Psoas muscle (tissue), 8 donors: ENCODE measurements at places on chromosomes 1 and 21. TPM values are rescaled to one million over a fixed set of nuclear protein-coding genes. Genes with fewer than 3 reads are reported as not detected.

DNA sequence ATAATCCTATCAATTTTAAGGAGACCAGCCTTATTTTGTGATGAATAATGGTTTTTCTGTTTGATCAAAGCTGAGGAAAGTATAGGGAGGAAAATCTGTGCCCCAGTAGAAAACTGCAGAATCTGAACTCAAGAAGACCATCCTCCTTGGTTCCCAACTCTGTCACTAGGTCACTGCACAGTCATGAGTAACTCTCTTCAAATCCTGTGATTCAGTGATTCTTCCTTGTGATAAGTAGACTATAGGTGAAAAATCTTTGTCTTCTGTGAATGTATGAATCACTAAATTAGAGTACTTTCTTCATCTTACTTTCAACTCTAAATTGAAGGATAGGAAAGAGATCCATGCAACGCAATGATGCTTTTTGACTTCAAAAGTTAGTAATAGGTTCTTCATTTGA lies 13.3 kb upstream of the OR2L5 start:
- no peak overlapping the region for H3K4me3 ChIP-seq
- no peak overlapping the region for H3K27ac ChIP-seq
- H3K4me1 ChIP-seq, result no peaks in the 10 kb centered on the region

DNA sequence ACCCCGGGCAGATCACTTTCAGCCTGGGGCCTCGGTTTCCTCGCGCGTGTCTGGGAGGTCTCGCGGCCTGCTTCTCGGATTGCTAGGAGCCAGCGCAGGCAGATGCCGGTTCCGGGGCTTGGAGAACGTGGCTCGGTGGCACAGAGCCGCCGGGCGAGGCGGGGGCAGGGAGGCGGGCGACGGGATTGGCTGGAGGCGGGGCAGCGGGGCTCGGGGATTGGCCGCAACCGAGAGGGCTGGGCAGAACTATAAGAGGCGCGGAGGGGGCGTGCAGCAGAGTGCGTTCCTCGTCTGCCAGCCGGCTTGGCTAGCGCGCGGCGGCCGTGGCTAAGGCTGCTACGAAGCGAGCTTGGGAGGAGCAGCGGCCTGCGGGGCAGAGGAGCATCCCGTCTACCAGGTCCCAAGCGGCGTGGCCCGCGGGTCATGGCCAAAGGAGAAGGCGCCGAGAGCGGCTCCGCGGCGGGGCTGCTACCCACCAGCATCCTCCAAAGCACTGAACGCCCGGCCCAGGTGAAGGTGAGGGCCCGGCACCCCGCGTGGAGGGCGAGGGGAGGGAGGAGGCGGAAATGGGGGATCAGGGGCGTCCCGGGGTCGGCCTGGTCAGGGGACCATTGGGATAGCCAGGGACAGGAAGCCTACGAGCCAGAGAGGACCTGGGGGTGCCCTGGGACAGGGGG lies at the start of gene MFSD2A:
Gene MFSD2A, plus strand, starts transcription at position 276 of the 677 bp plus-strand sequence. Its CDS starts 148 bp downstream, at position 424.
- peak within 1 kb of the TSS; percentile 53 for H3K27ac ChIP-seq
- H3K4me3 ChIP-seq, result peak within 1 kb of the TSS; percentile 65
- DNase-seq, result peak; percentile 94
- H3K27me3 ChIP-seq, result no peaks in the 10 kb centered on the region

- no peaks in the 10 kb centered on the region for H3K27me3 ChIP-seq
- DNase-seq, result no peak
- H3K4me3 ChIP-seq, result no peak overlapping the region
- no peaks in the 10 kb centered on the region for H3K4me1 ChIP-seq
- H3K27ac ChIP-seq, result no peak overlapping the region
These were observed 12.3 kb upstream of the LDLRAP1 start for GRCh38 chr1:25531082-25531461.

Gene UQCRHL
- 4.8 TPM for polyA plus RNA-seq

- H3K36me3 ChIP-seq, result no peaks in the 10 kb centered on the region
- no peak overlapping the region for H3K27ac ChIP-seq
- no peak overlapping the region for H3K4me3 ChIP-seq
- DNase-seq, result no peak
- H3K27me3 ChIP-seq, result no peaks in the 10 kb centered on the region
These were observed 35.1 kb downstream of the RNF2 start for GRCh38 chr1:185080422-185080821.

Gene ESRRG
- polyA plus RNA-seq, result 2.5 TPM

- no peaks in the 10 kb centered on the region for H3K27me3 ChIP-seq
- no peak overlapping the region for H3K4me3 ChIP-seq
- H3K36me3 ChIP-seq, result no peaks in the 10 kb centered on the region
- no peaks in the 10 kb centered on the region for H3K4me1 ChIP-seq
These were observed 12.2 kb downstream of the SLC35F3 start for GRCh38 chr1:233916706-233917105.

GRCh38 chr1:202956969-202957368 lies 1.1 kb downstream of the ADIPOR1 start:
- peaks cover 78% of the 10 kb centered on the region for H3K4me1 ChIP-seq
- H3K27me3 ChIP-seq, result no peaks in the 10 kb centered on the region
- H3K36me3 ChIP-seq, result peaks cover 34% of the 10 kb centered on the region
- H3K4me3 ChIP-seq, result peak overlapping the region; percentile 97

- H3K36me3 ChIP-seq, result no peaks in the 10 kb centered on the region
- no peak overlapping the region for H3K4me3 ChIP-seq
- no peaks in the 10 kb centered on the region for H3K4me1 ChIP-seq
- no peak for DNase-seq
- no peaks in the 10 kb centered on the region for H3K27me3 ChIP-seq
These were observed 66.6 kb downstream of the SCMH1 start for GRCh38 chr1:41175546-41175945.

DNA sequence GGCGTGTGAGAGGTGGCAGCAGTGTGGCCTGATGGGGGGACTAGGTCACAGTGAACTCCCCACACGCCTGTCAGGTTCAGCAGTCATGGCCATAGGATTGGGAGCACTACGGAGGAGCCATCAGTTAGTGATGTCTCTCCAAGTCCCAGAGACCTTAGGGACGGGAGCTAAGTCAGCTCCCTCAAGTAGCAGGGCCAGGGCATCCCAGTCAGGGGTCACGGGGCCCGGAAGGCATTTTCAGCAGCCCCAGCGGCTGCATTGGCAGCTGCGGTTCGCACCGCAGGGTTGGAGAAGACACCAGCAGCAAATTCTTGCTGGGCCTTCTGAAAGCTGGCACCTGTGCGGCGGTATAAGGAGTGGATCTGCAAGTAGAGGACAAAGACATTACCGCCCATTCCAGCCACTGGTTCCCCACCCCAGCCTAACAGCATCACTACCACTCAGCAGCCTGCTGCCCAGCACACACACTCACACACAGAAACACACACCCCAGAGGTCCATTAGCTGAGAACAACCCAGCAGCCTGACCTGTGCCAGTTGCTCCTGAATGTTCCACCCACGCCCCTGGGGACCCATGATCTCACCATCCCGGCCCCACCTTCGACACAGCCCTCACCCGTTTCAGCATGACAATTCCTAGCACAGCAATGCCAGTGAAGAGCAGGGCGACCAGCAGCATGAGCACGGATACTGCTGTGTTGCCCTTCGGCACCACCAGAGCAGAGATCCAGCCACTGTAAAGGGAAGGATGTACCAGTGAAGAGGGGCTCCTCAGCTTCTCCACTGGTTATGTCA lies 972 bp upstream of the ENTREP3 start:
- peak overlapping the region; percentile 94 for H3K4me3 ChIP-seq
- H3K27me3 ChIP-seq, result no peaks in the 10 kb centered on the region
- DNase-seq, result no peak
- peaks cover 28% of the 10 kb centered on the region for H3K4me1 ChIP-seq
